ENCODE measurements at places on chromosomes 5 and 9.

DNA sequence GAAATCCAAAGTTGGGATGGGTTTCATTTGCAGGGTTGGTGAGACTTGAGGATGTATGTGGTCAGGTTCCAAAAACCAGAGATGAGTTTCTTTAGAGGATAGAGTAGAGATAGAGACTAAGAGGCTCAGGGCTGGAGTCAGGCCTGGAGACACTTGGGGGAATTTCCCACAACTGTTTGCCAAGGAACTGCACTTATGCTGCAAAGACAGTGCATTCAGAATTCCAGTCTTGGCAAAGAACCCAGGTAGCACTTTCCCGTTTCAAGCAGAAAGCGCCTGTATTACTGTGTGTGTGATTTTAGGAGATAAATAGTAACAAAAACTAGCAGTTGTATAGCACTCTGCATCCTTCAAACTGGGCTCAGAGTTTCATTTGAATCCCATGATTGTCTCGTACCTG, 55.4 kb downstream of the SNCAIP start:
- DNase-seq = no peak

- DNase-seq = no peak
These were observed 309.6 kb upstream of the CCNH start for GRCh38 chr5:87722286-87722685.

DNA sequence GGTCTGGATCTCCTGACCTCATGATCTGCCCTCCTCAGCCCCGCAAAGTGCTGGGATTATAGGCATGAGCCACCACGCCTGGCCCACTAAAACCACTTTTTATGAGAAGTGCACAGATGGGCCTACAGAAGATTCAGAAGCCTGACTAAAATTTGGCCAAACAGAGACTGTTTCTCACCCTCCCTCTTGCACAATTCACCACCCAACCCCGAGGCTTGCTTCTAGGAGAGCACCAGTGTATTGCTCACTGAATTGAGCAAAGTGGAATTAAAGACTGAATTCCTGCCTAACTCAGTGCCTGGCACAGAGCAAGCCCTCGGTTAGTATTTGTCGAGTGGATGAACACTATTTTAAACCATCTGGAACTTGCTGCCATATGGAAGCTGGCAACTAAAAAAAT, 3.4 kb upstream of the DCTN4 start:
- DNase-seq = peak; percentile 45

- DNase-seq = no peak
These were observed 4.5 kb upstream of the LCP2 start for GRCh38 chr5:170301981-170302652.

GRCh38 chr5:40078898-40079575, 600.7 kb upstream of the PTGER4 start:
- DNase-seq = no peak

- no peak for DNase-seq
These were observed 86.0 kb downstream of the ZFAND5 start for GRCh38 chr9:72278959-72279358.

GRCh38 chr9:112881331-112881730, 9.3 kb downstream of the SLC46A2 start:
- no peak for DNase-seq

DNA sequence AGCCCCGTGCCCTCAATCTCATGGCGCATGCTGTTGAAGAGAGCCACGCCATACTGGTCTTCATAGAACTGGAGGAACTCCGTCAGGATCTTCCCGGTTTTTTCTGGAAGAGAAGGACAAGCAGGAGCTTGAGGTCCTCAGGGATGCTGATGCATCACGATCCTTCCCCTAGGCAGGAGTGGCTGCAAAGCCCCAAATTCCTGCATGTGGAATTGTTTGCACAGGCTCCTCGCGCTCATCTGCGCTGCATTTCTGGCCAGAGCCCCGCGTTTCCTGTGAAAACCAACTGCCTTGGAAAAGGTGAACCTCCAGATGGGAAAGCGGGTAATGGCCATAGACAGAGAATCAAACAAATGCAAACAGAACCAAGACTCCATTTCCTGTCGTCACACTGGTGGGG, 80.4 kb downstream of the LRSAM1 start:
- no peak for DNase-seq

GRCh38 chr9:91391818-91392217, 30.1 kb upstream of the AUH start:
- DNase-seq = no peak

DNA sequence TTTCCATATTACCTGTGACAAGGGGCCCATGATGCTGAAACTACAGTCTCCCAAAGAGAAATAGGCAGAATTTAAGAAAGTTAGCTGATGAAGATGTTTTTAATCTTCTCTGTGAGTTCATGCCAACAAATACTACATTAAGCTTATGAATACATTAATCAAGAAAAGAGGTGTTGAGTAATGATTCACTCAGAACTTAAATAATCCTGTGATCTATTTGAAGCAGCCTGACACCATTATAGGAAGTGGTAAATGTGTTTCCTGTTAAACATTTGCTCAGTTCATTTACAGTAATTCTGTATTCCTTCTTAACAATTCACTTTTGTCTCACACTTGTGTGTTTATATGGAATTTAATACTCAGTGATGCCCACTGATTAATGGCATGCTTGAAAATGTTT, 75.0 kb upstream of the IZUMO3 start:
- DNase-seq = no peak

DNA sequence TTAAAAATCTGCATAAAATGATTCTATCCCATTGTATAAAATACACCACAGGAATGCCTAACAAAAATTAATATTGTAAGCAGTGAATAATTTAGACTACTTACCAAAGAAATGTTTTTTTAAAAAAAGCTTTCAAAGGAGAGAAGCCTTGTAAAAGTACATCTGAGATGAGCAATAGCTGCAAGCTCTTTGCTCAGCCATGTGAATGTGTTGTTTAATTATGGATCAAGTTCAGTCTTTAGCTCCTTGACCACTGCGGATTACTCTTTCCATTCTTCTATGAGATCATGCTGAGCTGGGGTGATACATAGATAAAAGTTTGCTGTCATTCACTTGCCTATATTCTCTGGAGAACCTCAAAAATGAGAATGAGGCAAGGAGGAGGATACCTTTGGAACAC, 782.4 kb upstream of the ZNF608 start:
- DNase-seq = no peak

DNA sequence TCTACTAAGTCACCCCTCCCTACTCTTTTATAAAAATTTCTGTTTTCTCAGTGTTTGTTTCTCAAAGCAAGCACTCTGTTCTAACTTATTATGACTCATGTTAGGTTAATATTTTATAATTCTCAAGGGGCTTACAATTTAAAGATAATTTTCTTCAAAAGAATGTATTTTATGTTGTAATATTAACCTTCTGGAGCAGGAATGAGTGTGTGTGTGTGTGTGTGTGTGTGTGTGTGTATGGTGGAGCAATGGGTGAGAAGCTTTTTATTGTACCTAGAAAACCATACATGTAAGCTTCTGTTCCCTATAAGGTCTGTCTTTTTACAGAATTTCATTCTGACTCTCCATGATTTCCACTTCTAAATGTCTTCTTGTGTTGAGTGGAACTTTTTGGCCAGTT, 63.0 kb downstream of the PBX3 start:
- DNase-seq = no peak

GRCh38 chr9:107597743-107598217, 108.2 kb upstream of the KLF4 start:
- DNase-seq = no peak

GRCh38 chr5:9025942-9026341, 519.9 kb downstream of the SEMA5A start:
- DNase-seq = no peak

DNA sequence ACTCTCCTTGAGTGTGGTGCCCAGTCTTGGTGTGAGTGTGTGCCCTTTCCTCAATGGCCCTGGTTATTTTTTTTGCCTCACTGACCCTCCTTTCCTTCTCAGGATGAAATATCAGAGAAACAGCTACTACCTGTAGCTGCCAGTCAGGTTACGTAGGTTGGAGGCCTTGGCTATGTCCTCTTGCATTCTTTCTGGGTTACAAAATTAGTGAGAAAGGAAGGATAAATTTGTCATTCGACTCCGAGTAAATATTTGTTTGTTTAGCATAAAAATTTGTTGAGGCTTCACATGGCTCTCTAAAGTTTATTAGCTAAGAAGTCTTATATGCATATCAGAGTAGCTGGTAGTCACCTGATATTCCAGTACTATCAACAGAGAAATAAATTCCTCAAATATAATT, 15.4 kb downstream of the MACIR start:
- DNase-seq = no peak

DNA sequence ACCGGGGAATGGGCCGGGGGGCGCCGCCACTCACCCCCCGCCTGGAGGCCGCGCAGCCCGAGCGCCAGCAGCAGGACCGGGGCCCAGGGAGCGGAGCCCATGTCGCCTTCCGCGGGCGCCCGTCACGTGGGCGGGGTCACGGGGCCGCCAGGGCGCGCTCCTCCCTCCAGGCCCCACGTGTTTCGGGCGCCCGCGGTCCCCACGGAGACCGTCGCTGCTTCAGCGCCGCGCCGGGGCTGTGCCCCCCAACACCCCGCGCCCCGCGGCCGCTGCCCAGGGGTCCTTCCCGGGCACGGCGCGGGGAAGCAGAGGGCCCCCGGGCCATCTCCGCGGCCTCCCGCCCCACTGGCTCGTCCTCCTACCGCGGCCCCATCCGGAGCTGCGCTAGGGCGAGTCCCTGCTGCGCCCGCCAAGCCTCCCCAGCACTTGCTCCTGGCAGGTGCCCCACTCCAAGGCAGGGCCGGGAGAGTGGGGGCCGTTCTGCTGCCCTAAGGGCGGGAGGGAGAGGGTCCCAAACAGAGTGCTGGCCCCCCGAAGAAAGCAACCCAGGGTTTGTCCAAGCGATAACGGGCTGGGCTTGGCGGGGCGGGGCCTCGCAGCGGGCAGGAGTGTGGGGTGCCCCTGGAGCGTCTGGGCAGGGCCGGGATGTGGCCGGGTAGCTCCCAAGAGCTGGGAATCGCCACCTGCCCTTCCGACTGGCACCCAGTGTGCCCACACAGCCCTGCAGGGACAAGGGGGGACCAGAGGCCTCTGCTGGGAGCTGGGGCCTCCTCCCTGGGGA, at the start of gene DPP7:
Gene DPP7, minus strand, starts transcription at position 121 of the 781 bp plus-strand sequence. Its CDS starts 20 bp downstream, at position 101.
- DNase-seq = peak; percentile 75

GRCh38 chr5:164355267-164355830, 849.9 kb downstream of the MAT2B start:
- DNase-seq = no peak

Measured in CD4-positive, alpha-beta T cell treated with Interferon gamma for 1 hour (primary cell).